Activated CD8-positive, alpha-beta memory T cell treated with anti-CD3 and anti-CD28 coated beads for 48 hours (primary cell): ENCODE measurements at places on chromosomes 16 and 17.

DNA sequence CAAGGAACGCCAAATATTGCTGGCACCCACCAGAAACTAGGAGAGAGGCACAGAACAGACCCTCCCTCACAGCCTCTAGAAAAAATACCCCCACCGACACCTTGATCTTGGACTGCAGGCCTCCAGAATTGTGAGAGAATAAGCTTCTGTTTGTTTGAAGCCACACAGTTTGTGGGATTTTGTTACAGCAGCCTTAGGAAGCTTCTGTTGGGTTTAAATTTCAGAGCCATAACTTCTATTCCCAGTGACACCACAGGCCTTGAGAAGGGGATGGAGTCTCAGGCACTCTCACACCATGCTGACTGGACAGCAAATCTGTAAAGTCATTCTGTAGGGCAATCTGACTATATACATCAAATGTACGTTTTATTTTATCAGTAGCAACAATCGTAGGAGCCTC, 38.6 kb downstream of the RNF112 start:
- no peak for DNase-seq

GRCh38 chr17:17239832-17240231, 2.9 kb upstream of the FLCN start:
- no peak for DNase-seq

- no peak for DNase-seq
Measured at GRCh38 chr16:80100846-80101451, 439.8 kb upstream of the DYNLRB2 start.

GRCh38 chr16:86074651-86075487, 175.9 kb downstream of the IRF8 start:
- no peak for DNase-seq

GRCh38 chr16:70686376-70687101, 686 bp upstream of the MTSS2 start:
- no peak for DNase-seq

- DNase-seq = no peak
Measured at GRCh38 chr17:39792526-39793221, 54.9 kb downstream of the GRB7 start.
